ENCODE measurements at places on chromosomes 12 and 14.

DNA sequence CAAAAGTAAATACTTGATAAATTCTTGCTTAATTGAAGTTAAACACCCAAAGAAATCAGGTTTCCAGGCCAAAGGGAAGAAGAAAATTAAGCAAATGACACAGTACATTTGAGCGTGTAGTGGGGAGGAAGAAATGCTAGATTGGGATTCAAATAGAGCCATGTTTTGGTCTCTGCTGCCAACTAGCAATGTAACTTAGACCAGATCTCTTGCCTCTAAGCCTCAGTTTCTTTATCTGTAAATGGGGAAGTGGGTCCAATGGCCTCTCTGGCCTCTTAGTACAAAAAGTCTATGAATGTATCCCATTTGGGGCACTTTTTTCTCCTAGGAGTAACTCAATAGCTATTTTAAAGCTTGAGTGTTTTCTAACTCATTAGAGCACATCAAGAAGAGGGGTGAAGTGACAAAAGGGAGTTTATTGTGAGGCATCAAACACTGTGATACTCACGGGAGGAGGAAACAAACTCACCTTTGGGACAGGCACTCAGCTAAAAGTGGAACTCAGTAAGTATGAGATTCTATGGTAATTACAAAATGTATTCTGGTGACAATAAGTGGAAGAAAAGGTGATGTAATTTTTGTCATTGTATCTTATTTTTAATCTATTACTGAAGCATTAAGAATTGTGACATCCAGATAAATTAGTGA lies 55.8 kb downstream of the DAD1 start:
- DNase-seq: no peak

DNA sequence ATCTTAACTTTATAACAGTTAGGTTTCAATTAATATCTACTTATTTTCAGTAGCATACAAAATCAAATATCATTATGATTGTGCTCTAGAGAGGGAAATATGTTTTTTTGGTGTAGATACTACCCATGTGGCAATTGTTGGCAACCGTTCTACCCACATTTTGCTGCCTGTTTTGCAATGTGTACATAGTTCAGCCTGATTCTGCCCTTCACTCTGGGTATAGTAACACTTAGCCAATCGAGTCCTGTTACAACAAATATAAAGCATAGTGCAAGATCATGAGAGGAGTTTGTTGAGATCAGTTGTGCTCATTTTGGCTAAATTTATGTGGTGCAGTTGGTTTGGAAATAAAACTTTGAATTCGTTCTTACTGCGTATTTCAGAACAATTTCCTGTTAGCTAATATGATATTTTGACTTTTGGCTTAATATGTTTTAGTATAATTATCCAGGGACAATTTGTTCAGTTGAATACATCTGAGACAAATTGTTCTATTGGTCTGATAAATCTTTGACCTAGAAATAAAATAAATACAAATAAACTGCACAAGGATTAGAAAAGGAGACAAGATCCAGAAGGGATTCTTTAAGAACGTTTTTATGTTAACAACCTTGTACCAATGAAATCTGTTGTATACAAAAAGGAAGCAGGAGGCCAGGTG lies 76.9 kb downstream of the ATF7IP start:
- no peak for DNase-seq

DNA sequence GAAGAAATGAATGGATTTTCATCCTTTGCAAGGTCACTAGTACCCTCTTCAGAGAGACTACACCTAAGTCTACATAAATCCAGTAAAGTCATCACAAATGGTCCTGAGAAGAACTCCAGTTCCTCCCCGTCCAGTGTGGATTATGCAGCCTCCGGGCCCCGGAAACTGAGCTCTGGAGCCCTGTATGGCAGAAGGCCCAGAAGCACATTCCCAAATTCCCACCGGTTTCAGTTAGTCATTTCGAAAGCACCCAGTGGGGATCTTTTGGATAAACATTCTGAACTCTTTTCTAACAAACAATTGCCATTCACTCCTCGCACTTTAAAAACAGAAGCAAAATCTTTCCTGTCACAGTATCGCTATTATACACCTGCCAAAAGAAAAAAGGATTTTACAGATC lies 40.8 kb downstream of the SPATA7 start:
- DNase-seq: no peak

DNA sequence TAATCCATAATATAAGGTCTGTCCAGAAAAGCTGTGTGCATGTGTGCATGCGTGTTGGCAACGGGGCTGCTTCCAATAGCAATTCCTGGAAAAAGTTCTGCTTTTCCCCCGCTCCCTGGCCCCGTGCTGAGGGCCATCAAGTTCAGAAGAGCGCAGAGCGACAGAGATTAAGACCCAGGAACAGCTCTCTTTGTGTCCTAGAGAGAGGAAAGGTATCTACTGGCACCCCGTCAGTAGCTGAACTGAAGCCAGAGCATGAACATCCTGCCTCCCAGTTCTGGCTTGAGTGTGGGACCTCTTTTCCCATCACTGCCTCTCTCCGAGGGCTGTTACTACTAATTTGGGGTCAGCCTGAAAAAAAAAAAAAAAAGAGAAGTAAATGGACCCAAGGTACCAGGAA lies 15.5 kb downstream of the HDAC7 start:
- DNase-seq: no peak

Measured in activated effector memory CD4-positive, alpha-beta T cell treated with anti-CD3 and anti-CD28 coated beads, Interleukin-2, amount 50 U/mL, for 16 hours (primary cell).